CD4-positive, alpha-beta T cell treated with Interleukin-2 at 100 ng/mL for 4 hours (primary cell): ENCODE measurements at places on chromosomes 7 and 10.

GRCh38 chr10:127133225-127133624 is 63.2 kb downstream of the INSYN2A start:
- no peak for DNase-seq

DNA sequence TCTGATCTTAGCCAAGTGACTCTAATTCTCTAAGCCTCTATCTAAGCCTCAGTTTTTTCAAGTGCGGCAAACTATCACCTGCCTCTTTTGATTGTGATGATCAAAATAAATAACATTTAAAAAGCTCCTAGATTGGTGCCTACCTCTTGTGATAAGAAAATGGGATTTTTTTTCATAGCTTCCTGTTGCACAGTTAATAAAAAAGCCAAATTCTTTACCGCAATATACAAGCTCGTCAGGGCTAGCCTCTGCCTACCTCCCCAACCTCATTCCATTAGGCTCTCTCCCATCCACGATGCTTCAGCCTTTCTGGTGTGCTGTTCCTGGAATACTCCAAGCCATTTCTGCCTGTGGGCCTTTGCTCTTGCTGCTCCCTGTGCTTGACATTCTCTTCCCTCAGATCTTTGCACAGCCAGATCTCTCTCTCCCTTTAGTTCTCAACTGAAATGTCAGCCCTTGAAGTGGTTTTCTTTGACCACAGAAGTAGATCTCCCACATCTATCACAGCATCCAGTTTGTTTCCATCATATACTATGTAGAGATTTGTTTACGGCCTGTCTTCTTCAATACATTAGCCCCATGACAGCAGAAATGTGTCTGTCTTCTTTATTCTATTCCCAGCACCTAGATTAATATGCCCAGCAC is 48.8 kb downstream of the SFR1 start:
- DNase-seq: peak; percentile 44

DNA sequence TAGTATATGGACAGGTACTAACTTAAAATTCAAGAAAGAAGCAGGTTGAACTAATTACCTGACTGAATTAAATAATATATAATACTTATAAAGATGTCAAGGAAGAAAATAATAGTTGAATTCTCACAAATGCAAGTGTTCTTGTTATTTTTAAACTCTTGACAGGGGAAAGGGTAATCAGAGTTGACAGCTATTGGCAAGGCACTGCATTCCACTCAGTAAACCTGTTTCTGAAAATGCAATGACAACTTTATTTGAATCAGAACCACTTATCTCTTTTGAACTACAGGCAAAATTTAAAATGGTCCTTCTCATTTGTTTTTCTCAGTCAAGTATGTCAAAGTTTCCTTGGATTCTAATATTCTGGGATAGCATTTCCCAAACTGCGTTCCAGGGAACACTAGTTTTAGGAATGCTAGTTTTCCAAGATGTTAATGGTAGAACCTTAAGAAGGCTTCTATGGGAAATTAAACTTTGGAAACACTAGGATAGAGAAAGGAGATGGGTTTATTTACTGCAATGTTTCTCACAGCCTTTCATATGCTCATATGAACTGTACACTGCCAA is 103.7 kb upstream of the LRRN3 start:
- no peak for DNase-seq

DNA sequence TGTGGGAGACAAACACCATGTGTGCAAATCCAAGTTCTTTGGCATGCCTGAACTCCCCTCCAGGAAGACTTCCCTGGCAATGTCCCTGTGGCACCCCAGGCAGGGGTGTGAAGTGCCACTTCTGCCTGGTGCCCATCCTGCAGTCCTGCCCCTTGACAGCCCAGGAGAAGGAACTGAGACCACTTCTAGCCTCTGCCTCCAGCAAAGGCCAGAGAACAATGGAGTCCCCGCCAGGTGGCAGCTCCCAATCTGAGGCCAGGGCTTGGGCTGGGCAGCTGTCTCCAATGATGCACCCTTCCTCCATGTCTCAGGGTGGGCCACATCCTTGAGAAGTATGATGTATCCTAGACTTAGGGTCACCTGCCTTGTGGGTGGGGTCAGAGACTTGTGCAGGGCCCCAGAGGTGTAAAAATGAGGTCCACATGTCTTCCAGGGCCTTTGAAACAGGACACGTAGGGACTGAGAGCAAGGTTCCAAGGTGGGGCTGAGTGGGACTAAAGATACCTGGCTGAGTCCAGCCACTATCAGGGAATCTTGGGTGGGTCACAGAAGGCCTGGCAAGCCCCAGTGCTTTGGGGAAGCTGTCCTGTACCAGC is 5.5 kb downstream of the FXYD4 start:
- DNase-seq: no peak

DNA sequence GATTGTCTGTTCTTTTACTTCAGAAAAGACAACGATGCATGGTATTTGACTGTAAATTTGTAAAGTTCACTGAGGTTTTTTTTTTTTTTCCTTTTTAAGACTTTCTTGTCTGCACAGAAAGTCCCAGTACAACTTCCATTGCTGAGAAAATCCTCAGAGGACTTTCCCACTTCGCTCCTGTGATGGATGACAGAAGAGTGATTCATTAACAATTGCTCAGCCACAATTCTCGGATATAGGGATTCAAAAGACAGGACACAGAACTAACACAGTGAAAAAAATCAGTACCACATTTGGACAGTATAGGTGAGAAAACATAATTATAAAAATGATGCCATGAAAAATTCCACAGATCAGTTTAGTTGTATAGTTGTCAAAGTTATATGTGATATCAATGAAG is 48.0 kb downstream of the SEC23IP start:
- DNase-seq: no peak

DNA sequence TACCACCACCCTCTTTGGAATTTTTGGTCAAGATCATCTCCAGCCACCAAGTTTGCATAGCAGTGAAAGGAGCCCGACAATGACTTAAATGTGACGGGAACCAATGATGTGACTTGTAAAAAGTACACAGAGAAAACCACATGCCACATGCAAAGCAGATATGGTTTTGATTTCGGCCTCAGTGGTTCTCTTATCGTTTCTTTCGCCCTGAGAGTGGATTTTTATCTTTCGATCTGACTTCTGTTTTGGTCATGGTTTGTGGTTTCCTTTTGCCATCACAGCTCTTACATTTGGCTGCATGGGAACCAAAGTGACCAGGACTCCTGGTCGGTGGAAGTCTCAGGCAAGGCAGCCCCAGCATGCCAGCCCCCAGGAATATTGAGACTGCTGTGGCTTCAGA is 31.5 kb downstream of the TCF7L2 start:
- DNase-seq: peak; percentile 14

GRCh38 chr7:136728945-136729344 is 139.5 kb upstream of the CHRM2 start:
- no peak for DNase-seq

- no peak for DNase-seq
Measured at GRCh38 chr7:98771519-98771918, 98.3 kb downstream of the TMEM130 start.

DNA sequence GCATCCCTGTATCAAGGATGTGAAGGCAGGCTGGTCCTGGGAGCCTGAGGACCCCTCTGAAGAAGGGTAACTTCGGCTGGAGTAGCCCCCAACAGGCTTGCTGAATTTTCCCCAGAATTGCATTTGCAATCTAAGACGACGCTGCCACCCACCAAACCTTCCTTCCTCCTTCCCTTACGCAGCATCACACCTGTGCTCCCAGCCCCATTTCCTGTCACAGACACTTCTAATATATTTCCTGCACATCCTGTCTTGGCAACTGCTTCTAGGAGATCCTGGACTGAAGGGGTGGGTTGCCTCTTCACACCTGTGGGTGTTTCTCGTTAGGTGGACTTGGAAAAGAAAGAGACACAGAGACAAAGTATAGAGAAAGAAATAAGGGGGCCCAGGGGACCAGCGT is 9.4 kb upstream of the PGAM1 start:
- DNase-seq: no peak

GRCh38 chr7:126495733-126496132 is 757.0 kb downstream of the GRM8 start:
- DNase-seq: no peak

- no peak for DNase-seq
Measured at GRCh38 chr7:114622221-114622620, 207.6 kb downstream of the FOXP2 start.

- DNase-seq: no peak
Measured at GRCh38 chr7:123657304-123657685, 1.6 kb downstream of the LMOD2 start.

GRCh38 chr10:12602521-12602920 is 253.2 kb downstream of the CAMK1D start:
- no peak for DNase-seq

DNA sequence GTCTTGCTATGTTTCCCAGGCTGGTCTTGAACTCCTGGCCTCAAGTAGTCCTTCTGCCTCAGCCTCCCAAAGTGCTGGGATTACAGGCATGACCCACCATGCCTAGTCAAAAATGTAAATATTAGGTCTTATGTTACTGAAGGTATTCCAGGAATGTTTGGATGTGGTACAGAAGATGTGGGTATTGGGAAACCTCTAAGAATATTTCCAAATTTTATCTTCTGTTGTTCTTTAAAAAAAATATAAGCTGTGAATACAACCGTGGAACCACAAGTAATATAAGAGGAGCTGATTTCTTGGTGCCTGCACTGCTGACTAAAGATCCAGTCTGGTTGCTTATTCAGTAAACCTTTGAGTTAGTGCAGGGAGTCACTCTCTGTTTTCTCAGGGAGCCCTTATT is 178.3 kb downstream of the AUTS2 start:
- no peak for DNase-seq

DNA sequence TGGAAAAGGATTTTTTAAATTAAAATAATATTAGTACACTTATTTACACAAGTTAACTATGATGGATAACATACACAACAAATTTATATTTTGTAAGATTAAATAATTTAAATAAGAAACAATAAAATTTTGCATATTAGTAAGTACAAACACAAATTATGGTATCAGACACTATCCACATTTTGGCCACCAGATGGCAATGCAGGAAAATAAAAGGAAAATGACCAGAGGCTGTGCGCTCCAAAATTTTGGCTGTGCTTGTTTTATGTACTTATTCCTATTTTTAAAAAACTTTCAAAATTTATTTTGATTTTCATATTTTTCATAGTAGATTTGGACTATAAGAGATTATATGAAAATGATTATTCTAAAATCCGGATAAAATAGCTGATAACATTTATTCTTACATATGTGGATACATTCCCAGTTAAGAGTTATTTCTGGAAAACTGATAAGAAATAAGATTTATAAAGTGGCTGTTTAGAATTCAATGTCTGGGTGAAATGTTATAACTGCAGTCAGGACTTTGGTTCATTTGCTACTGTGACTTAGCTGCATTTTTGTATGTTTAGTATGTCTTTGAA is 274.7 kb upstream of the HGF start:
- no peak for DNase-seq
